ENCODE measurements at places on chromosomes 3 and 15.
A peak's percentile ranks its signal among the peaks of the same experiment; 100 is the strongest.

DNA sequence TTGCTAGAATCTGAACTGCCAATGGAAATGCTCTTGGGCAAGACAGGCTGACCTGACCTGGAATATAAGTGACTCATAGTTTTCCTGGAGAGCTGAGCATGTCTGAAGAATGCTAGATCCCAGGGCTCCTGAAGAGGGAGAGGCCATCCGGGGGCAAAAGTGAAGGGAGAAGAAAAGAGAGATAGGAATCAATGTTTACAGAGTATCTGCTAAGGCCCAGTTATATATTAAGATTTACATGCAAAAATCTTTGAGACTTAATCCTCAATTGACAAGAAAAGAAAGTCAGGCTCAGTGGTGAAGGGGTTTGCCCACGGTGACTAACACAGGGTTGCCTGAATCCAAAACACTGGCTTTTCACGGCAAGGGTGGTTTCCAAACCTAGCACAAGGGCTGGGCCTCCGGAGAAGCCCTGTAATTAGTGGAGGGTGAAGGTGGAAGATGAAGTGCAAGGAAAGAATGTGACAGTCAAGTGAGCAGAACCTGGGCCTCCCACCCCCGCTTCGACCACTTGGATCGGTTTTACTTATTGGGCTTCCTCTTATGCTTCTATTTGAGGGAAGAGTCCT, 91.7 kb upstream of the FGF12 start:
- DNase-seq = no peak

GRCh38 chr15:71151081-71151480, 35.8 kb downstream of the THSD4 start:
- DNase-seq = no peak

DNA sequence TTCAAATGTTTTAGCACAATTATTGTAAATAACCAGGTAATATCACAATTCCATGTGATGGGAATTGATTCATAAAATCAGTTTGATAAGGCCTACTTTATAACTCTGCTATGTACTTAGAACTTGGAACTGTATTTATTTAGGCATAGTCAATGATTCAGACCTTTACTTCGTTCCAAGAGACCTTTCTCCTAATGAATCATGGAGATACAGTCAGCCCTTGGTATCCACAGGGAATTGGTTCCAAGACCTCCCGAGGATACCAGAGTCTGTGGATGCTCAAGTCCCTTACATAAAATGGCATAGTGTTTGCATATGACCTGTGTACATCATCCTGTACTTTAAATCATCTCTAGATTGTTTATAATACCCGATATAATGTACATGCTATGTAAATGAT, 60.8 kb upstream of the UMPS start:
- no peak for DNase-seq

DNA sequence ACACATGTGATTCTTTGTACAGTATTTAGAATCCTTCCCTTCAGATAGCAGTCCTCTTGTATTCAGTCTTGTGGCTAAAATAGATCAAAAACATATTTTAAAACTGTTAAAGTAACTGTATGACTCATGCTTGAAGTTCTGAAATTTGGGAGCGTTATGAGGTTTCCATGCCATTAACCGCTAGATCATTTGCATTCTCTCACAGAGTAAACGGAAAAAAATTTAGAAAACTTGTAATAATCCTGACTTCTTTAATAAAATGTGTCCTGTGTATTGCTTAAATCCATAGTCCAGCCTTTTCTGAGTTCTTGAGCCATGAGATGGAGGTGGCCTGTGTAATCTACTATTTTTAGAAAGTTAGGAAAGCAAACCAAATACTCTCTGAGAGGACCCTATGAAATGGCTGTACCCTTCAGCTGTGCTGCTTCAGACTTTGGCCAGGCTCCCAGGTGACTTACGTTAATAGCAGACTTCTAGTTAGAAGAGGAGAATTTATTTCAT, 33.8 kb downstream of the MBNL1 start:
- no peak for DNase-seq

DNA sequence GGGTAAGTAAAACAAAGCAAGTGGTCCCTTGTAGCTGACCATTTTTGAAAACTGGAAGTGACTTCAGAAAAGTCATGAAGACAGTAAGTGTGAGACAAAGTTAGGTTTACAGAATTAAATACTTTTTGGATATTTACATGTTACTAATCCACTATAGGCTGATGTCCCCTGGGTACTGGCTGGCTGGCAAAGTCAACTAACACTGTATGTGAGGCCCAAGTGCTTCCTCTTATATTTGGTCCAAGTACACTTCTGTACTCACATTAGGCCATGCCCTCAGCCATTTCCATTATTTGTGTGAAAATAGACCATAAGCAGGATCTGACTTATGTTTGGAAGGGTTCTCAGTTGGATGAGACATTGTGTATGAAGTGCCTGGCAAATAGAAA, 5.5 kb upstream of the LEKR1 start:
- DNase-seq = no peak

DNA sequence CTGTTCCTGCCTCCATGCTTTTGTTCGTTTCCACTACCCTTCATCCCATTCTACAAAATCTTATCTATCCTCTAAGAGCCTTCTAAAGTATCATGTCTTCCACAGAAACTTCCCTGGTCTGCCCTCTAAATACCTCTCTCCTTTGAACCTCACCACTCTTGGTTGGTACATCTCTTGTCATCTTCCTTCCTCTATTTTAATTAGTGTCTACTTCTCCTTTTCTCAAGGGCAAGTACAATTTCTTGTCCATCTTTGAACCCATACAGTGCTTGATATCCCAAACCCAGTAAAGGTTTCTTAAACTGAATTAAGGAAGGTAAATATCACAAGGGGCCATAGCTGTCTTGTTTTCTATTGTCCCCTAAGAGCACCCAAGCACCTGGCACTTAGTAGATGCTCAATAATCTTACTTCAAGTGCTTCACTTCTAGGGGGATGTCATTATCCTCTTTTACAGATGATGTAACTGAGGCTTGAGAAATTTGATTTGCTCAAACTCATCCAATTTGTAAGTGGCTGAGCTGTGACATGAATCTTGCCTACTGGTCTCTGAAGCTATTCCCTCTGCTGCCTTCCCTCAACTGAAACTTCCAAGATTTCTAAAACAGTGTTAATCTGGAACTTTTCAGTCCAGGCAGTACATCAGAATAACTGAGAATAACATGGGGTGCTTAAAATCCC, 2.6 kb upstream of the DAPK2 start:
- no peak for DNase-seq

- DNase-seq = no peak
Measured at GRCh38 chr3:113304856-113305540, 93.6 kb downstream of the BOC start.

DNA sequence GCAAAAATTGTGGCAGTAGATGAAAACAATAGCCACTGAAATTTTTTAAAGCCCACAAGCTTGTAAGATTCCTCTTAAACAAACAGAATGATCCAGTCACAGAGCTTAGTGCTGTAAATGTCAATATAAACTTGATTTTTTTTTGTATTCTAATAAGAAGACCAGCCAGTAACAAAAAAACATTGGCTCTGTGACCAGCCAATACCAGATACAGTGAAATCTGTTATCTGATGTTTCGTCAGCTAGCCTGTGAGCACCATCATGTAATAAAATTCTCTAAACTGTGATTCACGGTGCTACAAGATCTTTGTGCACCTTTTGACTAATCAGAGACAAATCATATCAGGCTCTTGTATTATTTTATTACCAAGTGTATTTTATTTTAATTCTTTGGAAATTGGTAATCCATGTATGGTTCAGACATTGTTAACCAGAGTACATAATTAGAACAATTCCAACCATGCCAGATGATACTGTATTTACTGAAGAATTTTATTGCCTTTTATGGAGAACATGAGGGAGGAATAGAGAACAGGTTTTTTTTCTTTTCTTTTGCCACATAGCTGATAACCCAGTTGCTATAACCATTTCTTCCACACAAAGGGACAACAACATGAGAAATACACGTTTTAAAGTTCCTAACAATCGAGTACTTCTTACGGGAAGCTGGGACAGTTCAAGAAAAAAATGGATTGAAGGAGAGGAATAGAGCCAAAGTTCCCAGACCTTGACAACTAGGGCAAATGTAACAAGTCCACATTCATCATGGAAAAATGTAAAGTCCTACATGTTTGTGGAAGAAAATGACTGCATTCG, 71.9 kb downstream of the FILIP1L start:
- DNase-seq = no peak

- DNase-seq = no peak
Measured at GRCh38 chr3:113534365-113534764, 2.0 kb downstream of the SIDT1 start.

- DNase-seq = no peak
Measured at GRCh38 chr3:172103724-172104123, 64.3 kb downstream of the FNDC3B start.

- no peak for DNase-seq
Measured at GRCh38 chr3:197782230-197782629, 8.8 kb upstream of the LRCH3 start.

DNA sequence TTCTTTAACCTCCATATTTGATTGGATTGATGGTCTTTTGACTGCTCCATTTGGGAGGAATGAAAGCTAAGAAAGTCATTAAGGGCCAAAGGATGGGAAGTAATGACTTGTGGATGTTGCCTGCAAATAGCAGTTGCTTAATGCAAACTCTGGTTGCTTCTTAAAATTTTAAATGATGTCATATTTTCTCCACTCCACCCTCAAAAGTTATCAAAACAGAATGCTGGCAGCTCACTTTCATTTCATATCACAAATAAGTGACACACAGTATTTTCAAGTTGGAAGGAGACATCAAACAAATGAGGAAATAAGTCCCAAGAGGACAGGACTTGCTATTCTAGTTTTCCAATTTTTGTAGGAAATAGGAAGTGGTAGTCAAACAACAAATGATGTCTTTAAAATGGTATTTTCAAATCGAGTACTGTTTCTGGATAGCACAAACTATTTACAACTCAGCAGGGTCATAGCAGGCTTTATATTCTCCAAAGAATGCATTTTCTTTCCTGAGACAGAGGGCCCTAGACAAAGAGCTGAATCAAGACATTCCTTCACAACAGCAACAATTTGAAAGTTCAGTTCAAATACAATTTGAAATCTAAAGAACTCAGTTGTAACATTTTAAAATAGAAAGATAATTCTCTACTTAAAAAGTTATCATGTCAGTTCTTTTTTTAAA, 165.1 kb upstream of the UBE2E1 start:
- DNase-seq = no peak

GRCh38 chr3:155852341-155852740, 1.9 kb downstream of the SLC33A1 start:
- DNase-seq = no peak

GRCh38 chr3:166291186-166291955, 454.1 kb upstream of the BCHE start:
- peak; percentile 27 for DNase-seq

DNA sequence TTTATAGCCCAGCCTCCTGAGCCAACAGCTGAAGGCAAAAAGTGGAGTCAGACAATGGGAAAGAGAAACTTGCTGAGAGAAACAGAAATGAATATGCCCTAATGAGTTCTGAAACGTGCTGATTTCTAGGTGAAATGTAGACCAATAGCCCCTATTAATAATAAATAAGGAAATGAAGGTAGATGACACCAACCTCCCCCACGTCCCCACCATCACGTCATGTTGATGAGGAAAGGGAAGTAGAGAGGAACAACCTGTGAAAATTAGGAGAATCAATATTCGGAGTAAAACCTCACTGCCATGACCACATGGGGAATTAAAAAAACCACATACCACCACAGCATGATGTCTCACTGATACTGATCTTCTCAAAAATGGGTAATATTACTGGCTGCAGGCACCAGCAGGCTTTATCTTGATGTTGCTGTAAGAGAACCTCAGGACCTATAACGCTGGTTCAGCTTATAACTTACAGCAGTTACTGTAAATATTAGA, 64.0 kb downstream of the KAT2B start:
- peak; percentile 73 for DNase-seq

- DNase-seq = no peak
Measured at GRCh38 chr15:87675271-87675670, 581.3 kb downstream of the NTRK3 start.

DNA sequence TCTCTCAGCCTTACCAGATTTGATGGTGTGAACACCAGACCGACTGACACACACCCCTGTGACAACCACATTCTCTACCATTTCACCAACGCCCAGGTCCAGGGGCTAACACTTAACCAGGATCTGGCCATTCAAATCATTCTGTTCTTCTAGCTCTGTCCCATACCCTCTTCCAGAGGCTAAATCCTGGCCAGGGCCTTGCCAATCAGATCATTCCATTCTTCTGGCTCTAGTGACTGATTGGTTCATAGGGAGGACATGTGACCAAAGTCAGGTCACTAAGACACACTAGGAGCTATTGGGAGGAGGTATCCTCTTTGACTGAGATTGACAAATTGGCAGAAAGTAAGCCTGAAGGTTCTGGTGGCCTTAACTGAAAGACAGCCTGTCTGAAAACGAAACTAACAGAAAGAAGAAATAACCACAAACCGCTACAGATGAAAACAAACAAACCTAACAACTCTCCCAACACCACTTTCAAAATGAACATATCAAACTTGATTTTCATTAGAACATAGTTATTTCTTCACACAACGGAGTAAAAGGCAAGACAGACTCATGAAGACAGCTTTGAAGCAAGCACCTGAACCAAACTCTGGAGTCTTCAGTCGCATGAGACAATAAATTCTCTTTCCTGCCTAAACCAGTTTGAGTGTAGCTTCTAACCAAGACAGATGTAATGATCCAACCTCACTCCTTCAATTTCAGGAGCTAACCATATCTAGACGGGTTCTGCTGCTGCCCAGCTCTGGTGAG, 68.5 kb downstream of the TRANK1 start:
- no peak for DNase-seq

- DNase-seq = no peak
Measured at GRCh38 chr3:178295292-178295912, 240.8 kb upstream of the KCNMB2 start.

DNA sequence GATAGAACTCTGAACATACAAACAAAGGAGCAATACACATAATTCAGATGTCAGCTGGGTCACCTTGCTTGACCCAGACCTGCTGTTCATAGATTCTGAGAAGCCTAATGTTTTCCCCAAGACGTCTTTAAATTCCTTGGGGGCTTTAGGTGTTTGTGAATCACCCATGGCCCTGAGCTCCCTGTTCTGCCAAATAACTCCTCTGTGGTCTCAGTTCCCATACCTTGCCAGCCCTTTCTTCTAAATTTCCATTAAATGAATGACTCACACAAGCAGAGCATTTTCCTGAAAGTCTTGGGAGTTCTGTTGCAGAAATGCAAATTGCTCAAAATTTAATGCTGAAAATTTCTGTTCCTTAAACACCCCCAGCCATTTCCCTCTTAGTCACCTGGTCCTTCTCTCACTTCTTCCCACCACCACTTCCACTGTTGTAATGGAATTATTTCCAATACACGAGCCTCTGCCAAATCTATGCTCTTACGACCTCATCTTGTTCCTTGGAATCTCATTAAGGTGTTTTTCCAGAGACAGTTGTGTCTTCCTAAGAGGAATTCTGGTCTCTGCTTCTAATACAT, 33.4 kb upstream of the PSMD6 start:
- no peak for DNase-seq

GRCh38 chr3:25575001-25575400, 89.7 kb downstream of the TOP2B start:
- DNase-seq = no peak

- no peak for DNase-seq
Measured at GRCh38 chr3:132145833-132146232, 111.0 kb upstream of the CPNE4 start.

- DNase-seq = no peak
Measured at GRCh38 chr15:41950127-41950483, 22.3 kb downstream of the EHD4 start.
